ENCODE measurements at places on chromosomes 4 and X.

- no peak for DNase-seq
Measured at GRCh38 chr4:145295547-145295946, 115.2 kb upstream of the OTUD4 start.

DNA sequence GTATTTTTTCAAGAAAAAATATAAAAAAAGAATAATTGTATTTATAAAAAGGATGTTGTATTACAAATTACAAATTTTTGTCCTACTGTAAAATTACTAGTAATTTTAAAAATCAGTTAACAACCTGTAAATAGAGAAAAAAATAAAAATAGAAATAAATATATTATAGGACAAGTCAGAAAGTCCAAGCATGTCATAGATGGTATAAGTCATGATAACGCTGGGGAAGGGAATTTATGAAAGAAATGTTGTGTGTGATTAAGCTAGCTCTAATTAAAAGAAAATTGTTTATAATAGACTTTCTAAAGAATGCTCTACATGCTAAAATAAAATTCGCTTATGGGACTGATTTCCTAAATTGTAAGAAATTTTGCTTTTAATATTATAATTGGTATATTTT lies 2329.9 kb downstream of the ARAP2 start:
- DNase-seq, result no peak

DNA sequence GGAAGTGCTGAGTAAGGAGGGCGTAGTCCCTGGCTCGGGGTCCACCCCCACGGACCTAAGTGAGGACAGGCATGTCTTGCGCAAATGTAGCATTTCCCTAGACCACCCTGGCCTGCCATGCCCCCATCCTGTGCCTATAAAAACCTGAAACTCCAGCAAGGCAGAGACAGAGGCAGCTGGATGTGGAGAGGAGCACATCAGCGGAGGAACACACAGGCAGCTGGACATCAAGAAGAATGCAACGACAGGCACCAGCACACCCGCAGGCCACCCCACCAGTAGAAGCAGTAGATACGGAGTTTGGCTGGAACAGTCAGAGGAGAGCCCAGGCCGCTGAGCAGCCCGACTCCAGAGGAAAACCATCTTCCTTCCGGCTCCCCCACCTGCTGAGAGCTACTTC lies 345.9 kb downstream of the FSTL5 start:
- no peak for DNase-seq

DNA sequence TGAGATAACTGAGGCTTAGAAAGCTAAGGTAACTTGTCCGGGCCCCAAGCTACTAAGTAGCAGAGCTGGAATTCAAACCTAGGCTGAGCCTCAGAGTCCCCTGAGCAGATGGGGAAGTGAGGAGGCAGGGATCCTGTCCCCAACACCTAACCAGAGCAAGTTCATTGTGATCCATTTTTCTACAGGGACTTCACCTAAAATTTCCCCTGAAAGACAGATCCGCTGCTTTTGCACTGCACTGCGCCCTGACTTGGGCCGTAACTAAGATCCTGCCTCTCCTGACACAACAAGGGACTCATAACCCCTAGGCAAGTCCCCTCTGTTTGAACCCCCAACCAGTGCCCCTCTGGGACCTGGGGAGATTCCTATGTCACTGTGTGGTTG lies 25.6 kb upstream of the MTM1 start:
- DNase-seq, result no peak

DNA sequence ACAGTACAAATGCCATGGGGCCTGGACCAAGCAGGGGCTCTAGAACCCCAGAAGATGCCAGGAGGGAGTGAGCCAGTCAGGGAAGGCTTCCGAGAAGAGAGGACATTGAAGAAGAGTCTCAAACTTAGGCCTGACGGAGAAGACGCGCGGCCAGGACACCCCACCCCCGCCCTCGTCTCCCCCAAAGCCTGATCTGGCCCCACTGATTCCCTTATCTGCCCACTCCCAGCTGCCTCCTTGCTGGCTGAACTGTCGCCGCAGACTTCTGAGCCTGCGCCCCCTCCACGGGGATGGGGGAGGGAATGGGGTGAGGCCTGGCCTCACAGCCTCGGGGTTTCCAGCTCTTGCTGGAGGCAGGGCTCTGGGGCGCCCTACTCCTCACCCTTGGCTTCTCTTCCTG lies 3.6 kb upstream of the GATA1 start:
- DNase-seq, result no peak
